AG04450 (cell line): ENCODE measurements at places on chromosomes 3 and 15.

DNA sequence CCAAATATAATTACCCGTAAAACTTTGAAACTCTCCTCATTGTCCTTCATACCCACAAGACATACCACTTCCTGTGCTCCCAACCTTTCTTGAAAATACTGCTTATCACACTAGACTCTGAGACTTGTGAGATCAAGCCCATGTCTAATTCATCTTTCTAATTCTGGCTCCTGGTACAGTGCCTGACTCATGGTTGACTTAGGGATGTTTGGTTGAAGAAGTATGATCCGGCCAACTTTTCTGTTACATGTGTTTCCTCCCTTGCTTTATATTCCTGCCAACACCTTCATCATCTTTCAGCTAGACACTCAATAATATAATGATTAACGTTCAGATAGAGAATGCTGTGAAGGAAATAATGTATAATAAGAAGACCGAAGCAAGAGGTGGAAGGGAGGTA is 58.2 kb downstream of the MEX3B start:
- DNase-seq = no peak

DNA sequence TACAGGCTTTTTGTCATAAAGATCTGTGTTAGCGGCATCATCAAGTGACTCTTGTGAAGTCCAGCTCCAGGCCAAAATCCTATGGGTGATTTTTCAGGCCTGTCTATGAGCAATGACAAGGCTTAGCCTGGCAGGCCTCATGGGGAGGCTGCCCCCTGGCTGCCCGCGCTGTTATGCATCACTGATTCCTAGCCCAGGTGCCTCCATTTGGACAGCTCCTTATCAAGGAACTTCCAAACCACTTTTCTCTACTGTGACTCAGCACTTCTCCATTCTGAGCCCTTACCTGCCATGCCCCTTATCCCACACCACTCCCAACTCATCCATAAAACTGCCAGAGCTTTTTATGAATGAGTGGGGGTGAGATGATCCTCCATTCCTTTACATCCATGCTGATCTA is 91.5 kb upstream of the C3orf80 start:
- no peak for DNase-seq

DNA sequence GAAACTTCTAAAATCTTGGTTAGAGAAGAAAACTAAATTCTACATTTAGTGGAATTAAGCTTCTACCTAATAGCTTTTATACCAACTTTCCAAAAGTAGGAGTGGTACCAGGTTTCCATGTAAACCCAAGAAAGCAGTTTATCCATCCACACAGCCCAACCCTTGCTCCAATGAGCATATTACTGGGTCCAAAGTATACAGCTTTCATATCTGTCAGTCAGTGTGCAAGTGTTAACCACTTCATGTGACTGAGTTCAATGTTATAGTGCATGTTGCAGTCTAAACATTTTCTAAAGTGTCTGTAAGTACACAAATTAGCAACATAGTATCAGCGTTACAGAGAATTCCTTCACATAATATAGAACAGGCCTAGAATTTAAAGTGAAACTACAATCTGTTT is 73.2 kb downstream of the C3orf70 start:
- no peak for DNase-seq

- no peak for DNase-seq
Measured at GRCh38 chr3:167843886-167844285, 108.4 kb downstream of the SERPINI1 start.

- no peak for DNase-seq
Measured at GRCh38 chr15:81092559-81092902, 41.5 kb upstream of the CFAP161 start.
